Retina (tissue), 1 donor: ENCODE measurements at places on chromosomes 1 and 21.

DNA sequence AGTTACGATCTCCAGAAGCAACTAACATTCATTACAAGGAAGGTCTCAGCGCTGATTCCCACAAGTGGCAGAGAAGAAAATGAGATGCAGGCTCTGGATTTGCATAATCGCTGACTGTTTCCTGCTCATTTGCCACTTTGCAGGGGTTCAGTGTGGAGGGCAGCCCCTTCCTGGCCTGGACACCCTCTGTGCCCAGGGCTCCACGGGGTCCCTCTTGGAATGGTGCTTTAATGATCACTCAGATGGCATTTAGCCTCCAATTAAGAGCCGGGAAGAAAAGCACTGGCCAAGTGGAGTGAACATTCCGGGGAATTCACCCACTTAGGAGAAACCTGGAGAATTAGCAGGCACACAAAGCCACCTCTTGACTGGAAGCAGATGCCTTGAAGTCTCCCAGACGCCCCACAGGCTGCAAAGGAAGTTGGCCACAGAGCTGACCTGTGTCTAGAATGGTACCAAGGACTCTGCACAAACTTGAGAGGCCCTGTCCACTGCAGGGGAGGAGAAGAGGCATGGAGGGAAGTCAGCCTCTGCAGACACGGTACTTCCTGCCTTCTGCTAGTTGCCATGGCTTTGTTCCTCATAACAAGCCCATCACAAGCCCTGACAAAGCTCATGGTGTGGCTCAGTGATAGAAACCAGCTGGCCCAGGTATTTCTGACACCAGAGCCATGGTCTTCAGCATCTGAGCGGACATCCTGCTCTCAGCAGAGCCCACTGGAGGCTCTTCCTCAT lies 157.2 kb downstream of the KAZN start:
- DNase-seq = peak; percentile 65

DNA sequence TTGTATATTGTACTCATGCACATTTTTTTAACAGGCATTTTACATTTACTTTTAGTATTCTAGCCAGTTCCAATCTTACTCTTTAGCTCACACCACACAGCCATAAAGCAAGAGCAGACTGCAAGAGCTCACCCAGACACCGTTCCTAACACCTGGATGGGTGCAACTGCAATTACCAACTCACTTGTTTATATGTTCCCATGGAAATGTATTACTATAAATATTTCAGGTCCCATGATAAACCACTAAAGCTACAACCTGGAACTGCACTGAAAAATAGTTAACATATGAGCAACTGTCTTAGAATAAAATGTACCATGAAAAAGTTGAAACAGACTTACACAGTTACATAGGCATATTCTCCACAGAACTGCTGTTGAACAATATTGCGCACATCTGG lies 30.8 kb downstream of the USP48 start:
- DNase-seq = no peak

DNA sequence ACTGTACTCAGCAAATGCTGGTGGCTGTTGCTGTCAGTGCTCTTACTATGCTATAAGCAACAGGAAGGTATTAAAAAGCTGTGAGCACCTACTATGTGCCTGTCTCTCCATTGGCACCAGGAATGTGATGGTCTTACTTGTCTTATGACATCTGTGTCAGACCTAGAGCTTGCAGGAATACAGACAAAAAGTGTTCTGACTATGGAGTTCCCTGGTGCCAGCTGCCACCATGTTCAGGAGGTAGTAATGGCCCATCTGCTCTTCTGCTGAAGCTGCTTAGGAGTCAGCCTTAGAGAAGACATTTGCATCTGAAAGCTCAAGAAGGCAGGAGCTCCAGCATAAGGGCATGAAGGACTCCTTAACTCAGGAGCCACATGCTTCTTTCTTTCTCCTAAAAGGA lies 52.3 kb downstream of the MAB21L3 start:
- DNase-seq = no peak

DNA sequence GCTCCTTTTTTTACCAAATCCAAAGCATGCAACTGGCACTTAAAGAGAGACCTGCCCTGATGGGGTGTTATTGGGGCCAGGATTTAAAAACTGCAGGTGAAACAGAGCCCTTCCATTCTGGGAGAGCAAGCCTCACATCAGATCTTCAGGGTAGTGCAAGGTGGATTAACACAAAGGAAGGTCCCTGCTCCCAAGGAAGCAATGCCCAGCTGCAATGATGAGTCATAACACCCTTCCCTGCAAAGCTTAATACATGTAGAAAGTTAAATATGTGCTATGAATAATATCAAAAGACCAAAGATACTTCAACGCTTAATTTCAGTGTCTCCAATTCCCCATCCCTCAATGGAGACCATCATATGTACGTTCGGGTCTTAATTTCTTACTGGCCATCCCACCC lies 508.0 kb downstream of the OMA1 start:
- DNase-seq = no peak

DNA sequence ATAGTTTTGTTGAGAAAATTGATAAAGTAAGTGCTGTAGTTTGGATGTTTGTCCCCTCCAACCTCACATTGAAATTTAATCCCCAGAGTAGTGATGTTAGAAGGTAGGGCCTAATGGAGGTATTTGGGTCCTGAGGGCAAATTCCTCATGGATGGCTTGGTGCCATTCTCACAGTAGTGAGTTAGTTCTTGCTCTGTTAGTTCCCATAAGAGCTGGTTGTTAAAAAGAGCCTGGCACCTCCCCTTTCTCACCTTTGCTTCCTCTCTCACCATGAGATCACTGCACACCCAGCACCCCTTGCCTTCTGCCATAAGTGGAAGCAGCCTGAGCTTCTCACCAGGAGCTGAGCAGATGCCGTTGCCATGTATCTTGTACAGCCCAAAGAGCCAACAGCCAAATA lies 354.8 kb upstream of the NFIA start:
- DNase-seq = no peak

DNA sequence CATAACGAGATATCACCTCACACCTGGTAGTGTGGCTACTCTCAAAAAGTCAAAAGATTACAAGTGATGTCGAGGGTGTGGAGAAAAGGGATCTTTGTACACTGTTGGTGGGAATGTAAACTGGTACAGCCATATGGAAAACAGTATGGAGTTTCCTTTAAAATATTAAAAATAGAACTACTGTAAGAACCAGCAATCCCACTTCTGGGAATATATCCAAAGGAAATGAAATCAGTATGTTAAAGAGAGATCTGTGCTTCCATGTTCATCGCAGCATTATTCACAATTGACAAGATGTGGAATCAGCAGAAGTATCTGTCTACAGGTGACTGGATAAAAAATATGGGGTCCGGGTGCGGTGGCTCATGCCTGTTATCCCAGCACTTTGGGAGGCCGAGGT lies 7.6 kb upstream of the PIK3C2B start:
- DNase-seq = no peak

DNA sequence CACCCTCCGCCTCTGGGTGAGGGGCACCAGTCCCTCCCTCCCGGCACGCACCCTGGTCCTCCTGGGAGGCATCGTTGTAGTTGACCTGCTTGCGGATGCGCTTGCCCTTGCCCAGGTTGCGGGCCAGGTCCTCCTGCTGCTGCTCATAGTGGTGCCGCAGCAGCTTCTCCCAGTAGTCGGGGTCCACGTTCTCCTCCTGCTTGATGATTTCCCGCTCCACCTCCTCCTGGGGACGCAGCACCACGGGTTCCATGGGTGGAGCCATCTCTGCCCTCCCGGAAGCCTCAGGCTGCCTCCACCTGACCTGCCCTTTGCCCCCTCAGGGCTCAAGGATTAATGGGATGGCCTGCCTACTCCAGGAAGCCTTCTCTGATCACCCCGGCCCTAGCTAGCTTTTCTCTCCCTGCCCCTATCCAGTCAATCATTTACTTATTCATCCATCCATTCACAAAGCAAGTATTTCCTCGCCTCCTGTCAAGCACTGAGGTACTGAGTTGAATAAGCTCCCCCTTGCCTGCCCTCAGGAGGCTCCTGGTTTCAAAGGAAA lies 53.5 kb downstream of the CHD5 start:
- no peak for DNase-seq

DNA sequence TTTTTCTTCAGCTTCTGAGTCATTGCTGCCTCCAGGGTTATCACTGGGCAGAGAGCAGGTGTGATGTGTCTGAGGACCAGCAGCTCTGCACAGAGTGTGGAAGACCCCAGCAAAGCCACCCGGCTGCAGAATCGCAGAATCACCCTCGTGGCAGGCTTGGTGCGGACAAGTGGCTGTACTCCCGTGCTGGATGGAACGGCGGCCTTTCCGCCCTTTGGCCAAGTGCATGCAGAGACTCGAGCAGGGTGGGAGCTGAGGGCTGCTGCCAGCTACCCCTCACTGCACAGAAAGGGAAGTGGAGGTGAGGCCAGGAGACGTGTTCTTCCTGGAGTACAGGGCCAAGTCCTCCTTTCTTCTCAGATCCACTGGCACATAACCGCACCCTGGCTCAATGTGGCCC lies 162.5 kb downstream of the PCBP3 start:
- no peak for DNase-seq

- DNase-seq = no peak
Measured at GRCh38 chr21:45834026-45834715, 147.4 kb upstream of the COL6A1 start.

DNA sequence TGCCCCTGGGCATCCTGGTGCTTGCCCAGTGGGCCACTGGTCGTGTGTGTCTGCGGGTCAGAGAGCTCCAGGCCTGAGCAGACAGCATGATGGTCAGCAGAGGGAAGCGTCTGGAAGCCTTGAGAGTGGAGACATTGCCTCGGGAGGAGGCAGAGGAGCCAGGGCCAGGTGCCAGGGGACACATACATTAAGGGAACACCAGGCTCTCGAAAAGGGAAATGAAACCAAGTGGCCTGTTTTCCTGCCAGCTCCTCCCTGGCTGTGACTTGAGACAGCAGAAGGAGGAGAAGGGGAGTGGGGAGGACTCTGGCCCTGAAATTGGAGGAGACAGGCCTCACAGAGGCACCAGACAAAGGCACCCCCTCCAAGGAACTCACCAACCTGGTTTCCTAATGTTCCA lies 62.4 kb upstream of the LRP8 start:
- DNase-seq = no peak

DNA sequence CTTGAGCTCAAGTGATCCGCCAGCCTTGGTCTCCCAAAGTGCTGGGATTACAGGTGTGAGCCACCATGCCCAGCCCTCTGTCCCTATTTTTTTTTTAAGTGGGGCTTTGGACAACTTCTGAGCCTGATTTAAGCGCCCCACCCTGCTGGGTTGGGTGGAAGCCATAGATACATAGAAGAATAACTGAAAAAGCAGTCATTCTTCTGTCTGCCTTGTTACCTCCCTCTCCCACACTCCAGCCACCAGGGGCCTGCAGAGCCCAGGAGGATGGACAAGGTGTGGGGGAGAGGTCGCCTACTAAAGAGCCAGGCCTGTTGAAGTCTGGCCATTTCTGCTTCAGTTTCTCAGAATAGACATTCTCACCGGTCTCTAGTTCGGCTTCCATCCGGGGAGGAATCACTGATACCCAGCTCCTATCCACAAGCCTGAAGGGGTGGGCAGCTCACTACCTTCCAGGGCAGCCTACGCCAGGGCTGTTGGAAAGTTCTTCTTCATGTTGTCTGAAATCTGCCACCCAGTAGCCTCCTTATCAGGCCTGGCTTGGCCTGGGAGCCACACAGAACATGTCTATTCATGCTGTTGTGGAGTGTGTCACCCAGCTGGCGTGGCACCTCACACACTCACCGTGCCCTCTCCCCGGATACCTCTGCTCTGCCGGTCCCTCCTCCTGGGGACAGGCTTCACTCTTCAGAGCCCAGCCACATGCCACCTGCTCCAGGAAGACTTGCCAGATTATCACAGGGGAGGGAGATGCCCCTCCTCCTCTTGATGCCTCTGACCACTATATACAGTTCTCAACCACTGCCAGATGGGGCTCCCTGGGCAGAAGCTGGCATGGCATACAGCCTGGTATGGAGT lies 27.7 kb downstream of the KNCN start:
- no peak for DNase-seq

GRCh38 chr1:54404939-54405897 lies 976 bp downstream of the SSBP3 start:
- DNase-seq = peak; percentile 74

- DNase-seq = no peak
Measured at GRCh38 chr1:59243550-59243949, 53.3 kb upstream of the FGGY start.

- DNase-seq = peak; percentile 6
Measured at GRCh38 chr1:196115646-196116045, 492.6 kb downstream of the KCNT2 start.

DNA sequence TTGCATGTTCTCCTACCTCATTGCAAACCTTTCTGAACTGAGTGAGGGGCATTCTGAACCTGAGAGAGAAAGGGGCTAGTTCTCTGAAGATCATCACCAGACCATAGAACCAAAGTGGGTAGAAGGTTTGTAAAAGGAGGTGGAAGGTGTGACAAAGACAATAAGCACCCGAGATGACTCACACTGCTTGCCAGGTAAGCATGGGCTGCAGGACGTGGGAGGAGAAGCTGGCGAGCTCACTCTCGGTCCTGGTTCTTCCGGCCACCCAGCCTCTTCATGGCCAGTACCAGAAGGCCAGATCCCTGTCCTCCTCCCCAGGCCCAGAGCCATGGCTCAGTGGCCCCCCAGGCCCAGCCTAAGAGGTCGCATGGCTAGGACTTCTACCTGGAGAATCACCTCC lies 128.3 kb downstream of the TMEM53 start:
- DNase-seq = no peak

DNA sequence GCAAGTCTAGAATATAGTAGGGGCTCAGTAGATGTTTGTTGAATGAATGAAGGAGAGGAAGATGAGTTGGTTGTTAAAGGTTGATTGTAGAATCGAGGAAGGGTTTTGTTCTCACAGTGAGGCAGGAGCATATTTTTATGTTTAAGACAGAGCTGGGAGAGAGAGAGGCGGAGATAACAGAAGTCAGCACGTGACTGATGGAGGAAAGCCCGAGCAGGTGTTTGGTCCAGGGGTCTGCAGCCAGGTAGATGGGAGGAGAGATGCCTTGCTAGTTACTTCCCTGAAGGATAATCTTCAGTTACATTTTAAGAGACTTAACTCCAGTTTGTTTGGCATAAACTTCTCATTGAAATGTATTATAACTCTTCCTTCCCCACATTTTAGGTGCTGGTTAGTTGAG lies 86.8 kb downstream of the DYRK1A start:
- no peak for DNase-seq
